ENCODE measurements at places on chromosomes 2 and 18.

DNA sequence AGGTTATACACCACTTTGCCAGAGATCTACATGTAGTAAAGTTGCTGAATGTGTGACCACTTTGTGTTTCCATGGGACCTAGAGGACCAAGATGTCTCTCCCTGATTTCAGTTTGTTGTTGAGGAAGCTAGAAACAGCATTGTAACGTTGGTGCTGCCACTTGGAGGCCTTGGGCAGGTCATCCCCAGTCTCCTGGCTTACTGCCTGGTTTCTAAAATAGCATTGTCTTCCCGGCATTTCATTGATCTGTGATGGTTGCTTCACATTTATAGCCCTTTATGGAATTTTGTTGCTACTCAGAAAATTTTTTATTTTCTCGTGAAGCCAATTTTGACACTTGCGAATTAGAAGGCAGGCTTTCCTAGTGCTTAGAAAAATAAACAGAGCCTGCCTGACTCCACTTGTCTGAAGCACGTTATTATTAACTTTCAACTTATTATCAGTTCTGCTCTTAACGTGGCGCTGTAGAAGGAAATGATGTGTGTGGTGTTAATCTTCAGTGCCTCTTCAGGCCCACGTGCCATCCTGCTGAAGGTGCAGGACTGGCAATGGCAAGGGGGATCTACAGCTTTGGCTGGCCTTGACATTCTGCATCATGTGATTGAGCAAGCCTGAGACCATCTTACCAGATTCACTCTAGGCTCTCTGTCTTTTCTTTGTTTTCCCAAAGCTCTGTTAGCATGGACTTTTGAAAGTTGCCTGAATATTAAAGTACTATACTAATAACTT, 59.9 kb downstream of the INPP4A start:
- no peak for DNase-seq

DNA sequence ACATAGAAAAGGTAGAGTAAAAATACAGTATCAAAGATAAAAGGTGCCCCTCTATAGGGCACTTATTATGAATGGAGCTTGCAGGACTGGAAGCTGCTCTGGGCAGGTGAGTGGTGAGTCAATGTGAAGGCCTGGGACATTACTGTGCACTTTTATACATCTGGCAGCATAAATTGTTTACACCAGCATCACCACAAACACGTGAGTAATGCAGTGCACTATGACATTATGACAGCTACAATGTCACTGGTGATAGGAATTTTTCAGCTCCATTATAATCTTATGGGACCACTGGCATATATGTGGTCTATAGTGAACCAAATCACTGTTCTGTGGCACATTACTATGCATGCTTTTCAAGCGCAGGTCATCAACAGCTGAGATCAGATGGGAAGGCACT, 48.1 kb downstream of the TPGS2 start:
- DNase-seq: no peak

DNA sequence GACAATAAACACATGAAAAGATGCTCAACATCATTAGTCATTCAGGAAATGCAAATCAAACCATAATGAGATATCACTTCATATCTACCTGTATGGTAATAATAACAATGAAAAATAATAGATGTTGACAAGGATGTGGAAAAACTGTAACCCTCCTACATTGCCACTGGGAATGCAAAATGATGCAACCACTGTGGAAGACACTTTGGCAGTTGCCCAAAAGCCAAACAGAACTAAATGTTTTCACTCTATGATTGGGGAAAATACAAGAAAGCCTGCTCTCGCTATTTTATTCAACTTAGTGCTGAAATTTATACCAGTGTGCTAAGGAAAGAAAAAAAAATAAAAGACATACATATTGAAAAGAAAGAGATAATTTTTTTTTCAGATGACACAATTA, 934.5 kb downstream of the CNTNAP5 start:
- no peak for DNase-seq

DNA sequence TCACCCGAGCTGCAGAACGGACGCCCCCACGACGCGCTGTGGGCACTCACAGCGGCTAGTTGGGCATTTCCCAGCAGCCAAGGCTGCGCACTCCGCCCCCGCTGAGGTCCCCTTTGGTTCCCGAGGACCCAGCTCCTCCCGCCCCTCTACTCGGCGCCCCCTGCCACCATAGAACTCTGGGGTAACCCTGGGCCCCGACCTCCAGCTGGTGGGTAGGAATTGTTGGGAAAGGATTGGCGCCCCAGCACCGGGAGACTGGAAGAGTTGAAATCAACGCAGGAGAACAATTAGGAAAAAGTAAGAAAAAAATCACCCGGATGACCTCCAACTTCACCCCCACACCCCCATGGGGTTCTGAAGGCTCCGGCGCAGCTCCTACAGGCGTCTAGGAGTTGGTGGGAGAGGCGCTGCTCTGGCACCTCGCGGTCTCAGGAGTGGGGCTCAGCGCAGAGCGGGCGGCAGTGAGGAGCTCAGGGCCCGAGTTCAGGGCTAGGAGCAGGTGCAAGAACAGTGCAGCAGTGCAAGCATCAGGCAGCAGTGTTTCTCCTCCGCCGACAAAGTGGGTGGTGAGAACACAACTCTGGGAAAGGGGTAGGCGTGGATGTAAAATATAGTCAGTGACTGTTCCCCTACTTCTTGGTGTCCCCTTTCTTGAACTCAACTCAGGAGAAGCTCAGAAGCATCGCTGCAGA, 14.0 kb downstream of the POU3F3 start:
- DNase-seq: no peak

DNA sequence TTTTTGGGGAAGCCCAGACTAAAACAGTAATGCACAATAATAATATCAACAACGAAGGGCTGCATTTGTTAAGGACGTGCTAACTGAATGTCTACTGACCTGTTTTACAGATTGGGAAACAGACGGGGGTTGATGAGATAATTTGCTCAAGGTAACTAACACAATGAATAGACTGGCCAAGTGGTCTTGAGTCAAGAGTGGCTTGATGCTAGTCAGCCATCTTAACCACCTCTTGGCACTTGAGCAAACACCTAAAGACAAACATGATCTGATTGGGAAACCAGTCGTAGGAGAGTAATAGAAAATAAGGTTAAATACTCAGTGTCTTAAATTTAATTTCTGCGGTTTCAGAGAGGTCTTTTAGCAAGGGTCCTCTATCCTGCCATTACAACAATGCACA, 14.2 kb downstream of the RHBDD1 start:
- DNase-seq: no peak

- DNase-seq: no peak
Observed at GRCh38 chr2:100747551-100747950, 72.4 kb upstream of the NPAS2 start.

- DNase-seq: no peak
Observed at GRCh38 chr2:5479265-5479928, 212.8 kb upstream of the SOX11 start.

- no peak for DNase-seq
Observed at GRCh38 chr2:197138506-197138905, 172.1 kb downstream of the ANKRD44 start.

GRCh38 chr18:7577706-7578105, 10.6 kb downstream of the PTPRM start:
- no peak for DNase-seq

DNA sequence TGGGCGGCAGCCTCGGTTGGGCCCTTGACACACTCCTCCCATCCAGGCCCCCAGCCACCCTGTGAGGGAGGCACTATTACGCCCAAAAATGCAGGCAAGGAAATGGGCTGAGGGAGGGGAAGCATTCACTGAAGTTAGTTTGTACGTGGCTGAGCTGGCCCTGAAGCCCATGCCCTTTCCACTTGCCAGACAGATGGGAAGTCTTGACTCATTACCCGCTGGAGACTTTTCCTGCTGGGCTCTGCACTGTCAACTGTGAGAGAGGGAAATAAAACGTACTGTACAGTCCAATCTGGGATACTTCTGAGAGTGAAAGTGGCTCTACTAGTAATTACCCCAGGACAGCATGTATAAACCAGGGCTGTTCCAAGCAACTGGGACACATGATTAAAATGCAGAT, 125.9 kb downstream of the MSH2 start:
- DNase-seq: no peak

DNA sequence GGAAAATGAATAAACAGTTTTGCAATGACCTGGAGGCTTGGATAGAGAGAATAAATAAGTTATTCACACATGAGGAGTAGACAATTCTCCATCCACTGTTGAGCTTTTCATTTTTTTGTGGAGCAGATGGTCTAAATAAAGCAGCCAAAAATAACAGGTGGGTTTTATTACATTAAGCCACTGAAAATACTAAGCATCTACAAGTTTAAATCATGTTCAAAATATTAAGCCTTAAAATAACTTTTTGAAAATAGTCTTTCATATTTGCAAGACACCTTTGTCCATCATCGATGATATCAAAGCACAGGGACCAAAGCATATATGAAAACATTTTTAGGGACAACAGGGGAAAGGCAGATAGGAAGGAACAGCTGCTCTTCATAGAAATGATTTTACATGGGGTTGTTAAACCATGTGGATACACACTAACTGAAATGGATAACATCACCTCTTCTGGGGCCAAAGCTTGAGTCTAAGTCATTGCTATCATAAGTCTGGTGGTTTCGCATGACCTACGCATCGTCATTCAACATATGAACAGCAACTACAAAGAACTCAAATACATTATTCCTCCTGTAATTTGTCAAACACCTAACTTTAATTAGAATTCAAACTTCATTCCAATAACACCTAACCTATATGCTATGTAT, 197.6 kb upstream of the CHST9 start:
- no peak for DNase-seq

DNA sequence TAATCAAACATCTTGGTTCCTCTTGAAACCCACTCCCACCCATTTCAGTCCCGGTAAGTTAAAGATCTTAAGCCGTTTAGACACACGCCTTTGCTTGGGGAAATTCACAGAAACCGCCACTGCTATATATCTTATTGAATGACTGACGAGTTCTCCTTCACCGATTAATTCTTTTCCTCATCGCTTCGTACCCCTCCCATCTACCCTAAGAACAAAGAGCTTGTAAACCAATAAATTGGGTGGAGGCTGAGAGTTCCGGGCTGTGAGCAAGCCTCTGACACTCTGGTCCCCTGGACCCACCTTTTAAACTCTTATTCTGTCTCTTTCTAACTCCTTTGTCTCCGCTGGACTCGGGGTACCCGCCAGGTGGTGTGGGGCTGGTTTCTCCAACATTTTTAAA, 30.6 kb downstream of the TMEM131 start:
- DNase-seq: no peak

GRCh38 chr2:62197925-62198633, 2.2 kb downstream of the B3GNT2 start:
- no peak for DNase-seq

DNA sequence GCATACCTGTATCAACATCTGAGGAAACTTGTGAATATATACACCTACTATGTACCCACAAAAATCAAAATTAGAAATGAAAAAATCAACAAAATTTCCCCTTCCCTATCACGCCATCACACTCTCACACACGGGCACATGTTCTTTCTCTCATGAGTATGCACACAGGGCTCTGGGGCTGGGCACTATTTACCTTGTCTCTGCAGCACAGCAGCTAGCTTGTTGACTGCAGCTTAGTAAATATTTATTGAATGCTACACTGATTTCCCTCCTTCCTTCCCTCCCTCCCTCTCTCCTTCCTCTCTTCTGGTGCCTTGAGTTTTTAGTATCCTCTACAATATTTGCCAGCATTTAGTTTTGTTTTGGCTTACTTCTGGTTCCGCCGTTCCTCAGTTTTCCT, 182.7 kb upstream of the LHCGR start:
- no peak for DNase-seq

- DNase-seq: no peak
Observed at GRCh38 chr2:70396612-70397011, 94.7 kb upstream of the FAM136A start.

- DNase-seq: no peak
Observed at GRCh38 chr2:69214898-69215297, 172.1 kb downstream of the GFPT1 start.

DNA sequence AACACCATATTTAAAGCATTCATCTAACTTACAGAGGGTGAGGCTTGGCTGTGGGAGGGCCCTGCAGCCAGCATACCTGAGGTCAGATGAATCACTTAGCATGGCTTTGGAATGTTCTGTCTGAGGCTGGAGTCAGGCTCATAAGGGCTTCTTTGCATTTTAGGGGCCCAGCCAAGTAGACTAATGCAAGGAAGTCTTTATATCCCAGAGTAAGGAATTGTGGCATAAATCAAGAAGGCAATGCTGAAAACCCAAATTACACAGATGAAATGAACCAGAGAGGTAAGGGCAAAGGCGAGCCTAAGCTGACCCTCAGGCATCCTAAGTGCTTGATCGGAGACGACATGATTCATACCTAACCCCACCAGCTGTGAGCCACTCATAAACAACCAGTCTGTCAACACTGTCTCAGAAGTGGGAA, 383.6 kb downstream of the DCC start:
- DNase-seq: no peak

DNA sequence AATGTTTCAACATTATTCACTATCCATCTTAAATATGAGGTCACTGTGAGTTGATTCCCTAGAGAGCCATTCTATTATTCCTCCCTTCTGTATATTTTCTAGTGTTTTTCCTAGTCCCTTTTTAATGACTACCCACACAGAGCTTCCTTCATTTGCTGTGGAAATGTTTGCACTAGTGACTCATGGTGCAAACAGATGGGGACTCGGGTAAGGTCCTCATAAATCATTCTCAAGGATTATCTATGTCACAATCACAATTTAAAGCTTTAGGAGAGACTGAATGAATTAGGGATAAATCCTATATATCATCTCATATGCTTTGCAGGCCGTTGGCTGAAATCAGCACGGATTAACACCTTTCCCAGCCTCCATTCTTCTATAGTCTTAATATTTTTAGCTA, 159.6 kb downstream of the DCC start:
- DNase-seq: no peak

GRCh38 chr18:45667056-45667736, 51.9 kb downstream of the SLC14A2 start:
- DNase-seq: no peak

DNA sequence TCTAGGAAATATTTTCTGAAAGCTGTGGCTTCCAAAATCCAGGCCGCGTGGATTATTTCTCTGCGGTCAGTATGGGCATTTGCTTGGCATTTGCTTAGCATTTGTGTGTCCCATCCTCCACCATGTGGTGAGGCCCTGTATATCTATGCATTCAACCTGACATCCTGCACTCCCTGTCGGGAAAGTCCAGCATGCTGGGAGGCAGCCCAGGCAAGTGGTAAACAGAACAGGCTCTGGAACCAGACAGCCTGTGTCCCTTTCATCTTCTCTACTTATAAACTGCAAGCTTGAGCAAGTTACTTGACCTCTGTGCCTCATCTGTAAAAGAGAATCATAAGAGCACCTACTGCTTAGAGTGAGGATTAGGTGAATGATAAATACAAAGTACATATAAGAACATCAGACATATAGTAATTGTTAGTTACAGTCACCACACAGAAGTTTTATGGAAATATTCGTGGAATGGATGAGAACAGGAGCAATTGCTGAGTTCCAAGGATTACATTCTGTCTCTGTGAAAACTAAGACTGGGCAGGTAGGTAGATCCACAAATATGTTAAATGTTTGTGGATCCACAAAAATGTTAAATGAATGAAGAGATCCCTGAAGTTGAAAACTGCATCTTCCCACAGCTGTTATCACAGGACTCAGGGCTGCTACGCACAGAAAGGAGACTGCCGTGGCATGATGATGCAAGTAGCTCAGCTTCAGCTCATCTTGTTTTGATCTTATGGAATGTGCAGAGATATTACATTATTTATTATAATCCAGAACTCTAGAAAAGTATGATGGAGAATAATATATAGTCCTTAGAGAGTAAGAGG, 317.0 kb upstream of the MMADHC start:
- DNase-seq: no peak

- no peak for DNase-seq
Observed at GRCh38 chr2:29495068-29495467, 379.9 kb downstream of the CLIP4 start.

GRCh38 chr18:31039426-31039825, 3.1 kb downstream of the DSC3 start:
- DNase-seq: no peak

GRCh38 chr2:118102433-118103082, 14.3 kb downstream of the INSIG2 start:
- no peak for DNase-seq

Measured in stimulated activated CD8-positive, alpha-beta memory T cell treated with anti-CD3 and anti-CD28 coated beads, Interleukin-4, amount 100 ng/mL, for 4 hours (primary cell).